ENCODE measurements at places on chromosomes 4 and X.

DNA sequence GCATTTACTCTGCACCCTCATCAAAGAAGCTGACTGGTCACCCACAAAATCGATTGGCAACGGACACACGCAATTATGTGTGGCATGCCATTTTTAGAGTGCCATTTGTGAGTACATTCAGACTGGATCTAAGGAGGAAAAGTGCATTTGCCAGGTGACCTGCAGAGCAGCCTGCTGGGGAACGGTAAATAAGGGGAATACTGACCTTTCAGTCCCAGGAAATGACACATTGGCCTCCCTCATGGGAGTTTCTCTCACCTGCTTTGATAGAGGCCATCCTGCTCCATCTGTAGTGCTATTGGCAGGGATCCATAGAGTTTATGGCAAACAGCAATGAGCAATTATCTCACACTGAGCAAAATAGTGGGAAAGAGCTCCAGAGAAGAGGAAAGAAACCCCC lies 127.8 kb downstream of the DDX53 start:
- no peak for DNase-seq

- DNase-seq: no peak
Measured at GRCh38 chr4:179128299-179128698, 1686.1 kb upstream of the AGA start.

DNA sequence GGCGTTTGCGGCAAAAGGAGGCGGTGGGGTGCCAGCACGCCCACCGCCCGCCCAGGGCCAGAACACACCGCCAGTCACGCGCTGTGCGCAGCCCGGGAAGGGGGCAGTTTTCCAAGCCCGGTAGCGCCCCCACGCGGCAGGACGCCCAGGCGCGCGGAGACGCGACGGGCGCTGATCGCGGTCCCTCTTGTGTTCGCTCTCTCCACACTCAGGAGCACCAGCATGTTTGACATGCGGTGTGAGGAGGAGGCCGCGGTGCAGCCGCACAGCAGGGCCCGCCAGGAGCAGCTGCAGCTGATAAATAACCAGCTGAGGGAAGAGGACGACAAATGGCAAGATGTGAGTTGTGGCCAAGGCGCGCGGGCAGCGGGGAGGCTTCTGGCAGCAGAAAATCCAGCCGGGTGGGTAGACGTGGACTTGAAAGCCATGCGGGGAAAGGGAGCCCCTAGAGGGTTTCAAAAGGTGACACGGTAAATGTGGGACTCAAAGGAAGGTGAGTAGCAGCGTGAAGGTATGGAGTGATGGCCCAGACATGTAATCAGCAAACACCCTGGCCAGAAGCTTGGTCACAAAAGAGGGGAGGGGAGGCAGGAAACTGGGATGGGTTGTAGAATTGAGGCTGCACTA lies 104.1 kb downstream of the PHOX2B start:
- DNase-seq: peak; percentile 75

- no peak for DNase-seq
Measured at GRCh38 chr4:160182727-160183126, 1079.8 kb downstream of the RAPGEF2 start.

- DNase-seq: no peak
Measured at GRCh38 chr4:14177987-14178386, 550.5 kb upstream of the BOD1L1 start.

GRCh38 chr4:74083546-74083945 lies 15.4 kb downstream of the CXCL2 start:
- DNase-seq: no peak

- DNase-seq: no peak
Measured at GRCh38 chr4:184792334-184792733, 33.4 kb downstream of the ACSL1 start.

DNA sequence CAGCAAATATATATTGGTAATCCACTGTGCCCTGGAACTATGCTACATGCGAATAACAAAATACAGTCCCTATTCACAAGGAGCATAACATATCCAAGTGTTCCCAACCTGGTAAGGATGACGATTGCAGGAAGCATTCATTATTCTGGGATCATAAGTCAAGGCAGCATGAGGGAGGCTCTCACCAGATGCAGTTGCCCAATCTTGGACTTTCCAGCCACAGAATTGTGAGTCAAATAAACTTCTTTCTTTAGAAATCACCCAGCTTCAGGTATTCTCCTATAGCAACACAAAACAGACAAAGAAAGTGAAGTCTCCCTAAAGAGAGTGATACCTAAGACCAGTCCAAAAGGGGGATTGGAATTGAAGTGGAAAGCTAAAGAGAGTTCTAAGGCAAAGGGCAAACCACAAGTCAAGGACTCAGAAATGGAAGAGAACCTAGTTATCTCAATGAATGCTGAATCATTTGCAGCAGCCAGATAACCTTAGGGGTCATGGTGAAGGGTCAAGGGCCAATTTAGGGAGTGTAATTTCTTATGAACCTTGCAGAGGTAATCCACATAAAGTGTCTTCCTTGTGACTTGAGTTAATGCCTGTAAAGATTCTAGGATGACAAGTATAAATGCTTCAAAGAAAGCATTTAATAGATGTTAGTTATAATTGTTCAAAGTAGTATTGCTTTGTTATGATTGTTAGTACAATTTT lies 103.1 kb upstream of the PCDH7 start:
- no peak for DNase-seq

- DNase-seq: peak; percentile 77
Measured at GRCh38 chrX:119654112-119654531, 38.8 kb downstream of the SEPTIN6 start.

- no peak for DNase-seq
Measured at GRCh38 chr4:3813151-3814052, 47.2 kb downstream of the ADRA2C start.

DNA sequence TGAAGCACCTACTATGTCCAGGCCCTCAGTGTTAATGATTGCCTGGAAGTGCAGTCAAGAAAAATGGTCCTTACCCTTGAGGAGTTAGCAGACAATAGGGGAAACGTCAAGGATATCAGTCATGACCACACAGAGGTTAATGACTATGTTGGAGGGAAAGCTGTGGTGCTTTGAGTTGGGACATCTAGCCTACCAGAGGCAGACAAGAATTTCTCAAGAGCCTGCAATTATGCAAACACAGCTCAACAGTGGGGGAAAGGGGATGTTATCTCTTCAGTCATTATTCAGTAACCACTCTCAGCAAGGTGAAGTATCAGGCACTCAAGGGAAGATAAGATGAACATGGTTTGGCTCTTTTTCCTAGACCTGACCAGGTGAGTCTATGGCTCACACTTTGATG lies 7.0 kb upstream of the FGFBP1 start:
- no peak for DNase-seq

GRCh38 chrX:128818690-128819089 lies 704.6 kb downstream of the SMARCA1 start:
- no peak for DNase-seq

- DNase-seq: no peak
Measured at GRCh38 chr4:38745881-38746280, 36.9 kb downstream of the TLR10 start.

GRCh38 chrX:54213603-54214002 lies 30.5 kb upstream of the FAM120C start:
- DNase-seq: no peak

DNA sequence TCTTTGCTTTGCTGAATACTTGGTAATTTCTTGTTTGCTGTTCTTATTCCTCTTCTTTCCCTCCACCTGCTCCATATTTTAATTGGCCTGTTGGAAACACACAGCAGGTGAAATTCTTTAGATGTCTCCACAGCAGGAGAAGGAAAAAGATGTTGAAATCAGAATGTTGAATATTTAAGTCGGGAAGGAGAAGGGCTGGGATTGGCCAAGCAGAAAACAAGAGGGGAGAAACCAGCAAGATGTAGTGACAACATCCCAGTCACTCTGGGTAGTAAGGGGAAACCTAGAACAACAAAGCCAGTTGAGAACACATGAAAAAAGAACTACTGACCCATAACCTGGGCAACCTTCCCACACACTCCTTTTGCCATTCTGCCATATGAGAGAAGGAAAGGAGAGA lies 37.3 kb upstream of the STAG2 start:
- DNase-seq: no peak

DNA sequence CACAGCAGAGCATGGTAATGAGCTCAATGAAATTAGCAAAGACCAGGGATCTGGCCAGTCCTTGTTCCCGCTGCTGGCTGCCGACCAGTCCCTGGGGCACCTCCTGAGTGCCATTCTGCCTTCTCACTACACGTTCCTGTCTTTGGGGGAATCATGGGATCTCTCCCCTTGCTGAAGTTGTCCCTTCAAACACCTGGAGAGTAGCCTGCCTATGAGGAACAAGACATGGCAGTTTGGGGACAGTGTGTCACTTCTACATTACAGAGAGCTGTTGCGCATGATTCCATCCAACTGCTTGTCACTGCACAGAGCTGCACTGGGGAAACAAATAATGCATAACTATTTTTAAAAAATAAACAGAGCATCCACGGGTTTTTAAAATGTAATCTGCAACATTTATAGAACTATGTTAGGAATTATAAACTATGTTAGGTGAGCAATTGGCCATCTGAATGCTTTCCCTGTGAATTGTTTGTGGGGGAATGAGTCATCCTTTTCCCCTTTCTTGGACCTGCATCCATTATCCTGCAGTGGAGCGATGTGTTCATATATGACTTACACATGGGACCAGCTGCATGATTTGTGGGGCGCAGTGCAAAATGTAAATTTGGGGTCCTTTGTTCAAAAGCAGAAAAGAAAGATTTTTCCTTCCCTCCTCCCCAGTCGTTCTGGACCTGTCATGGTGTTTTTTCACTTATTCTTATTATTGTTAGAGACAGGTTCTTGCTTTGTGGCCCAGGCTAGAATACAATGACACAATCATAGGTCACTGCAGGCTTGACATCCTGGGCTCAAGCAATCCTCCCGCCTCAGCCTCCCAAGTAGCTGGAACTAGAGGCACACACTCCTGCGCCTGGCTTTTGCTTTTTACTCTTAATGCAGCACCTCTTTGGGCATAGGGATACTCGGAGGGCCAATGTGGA lies 115.0 kb upstream of the TBL1X start:
- DNase-seq: no peak

DNA sequence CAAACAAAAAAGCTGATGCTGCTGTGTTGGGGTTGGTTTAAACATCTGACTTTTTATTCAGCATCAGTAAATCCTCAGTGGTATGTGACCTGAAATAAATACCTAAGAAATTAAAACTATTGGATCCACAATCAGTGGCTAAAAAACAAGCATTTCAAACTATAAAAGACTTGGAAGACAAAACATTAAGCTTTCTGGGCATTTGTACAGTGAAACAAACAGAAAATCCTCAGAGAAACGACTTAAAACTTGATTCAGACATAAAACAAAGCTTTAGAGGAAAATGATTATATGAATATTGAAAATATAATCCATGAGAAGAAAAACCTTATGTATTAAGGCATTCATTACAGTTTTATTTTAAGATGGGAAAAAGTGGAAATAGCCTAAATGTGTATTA lies 213.3 kb upstream of the INTU start:
- no peak for DNase-seq

GRCh38 chr4:104235967-104236366 lies 258.7 kb downstream of the CXXC4 start:
- DNase-seq: no peak

- DNase-seq: no peak
Measured at GRCh38 chr4:138035781-138036258, 206.3 kb downstream of the SLC7A11 start.

- DNase-seq: no peak
Measured at GRCh38 chrX:49792376-49792775, 36.7 kb upstream of the PAGE4 start.

DNA sequence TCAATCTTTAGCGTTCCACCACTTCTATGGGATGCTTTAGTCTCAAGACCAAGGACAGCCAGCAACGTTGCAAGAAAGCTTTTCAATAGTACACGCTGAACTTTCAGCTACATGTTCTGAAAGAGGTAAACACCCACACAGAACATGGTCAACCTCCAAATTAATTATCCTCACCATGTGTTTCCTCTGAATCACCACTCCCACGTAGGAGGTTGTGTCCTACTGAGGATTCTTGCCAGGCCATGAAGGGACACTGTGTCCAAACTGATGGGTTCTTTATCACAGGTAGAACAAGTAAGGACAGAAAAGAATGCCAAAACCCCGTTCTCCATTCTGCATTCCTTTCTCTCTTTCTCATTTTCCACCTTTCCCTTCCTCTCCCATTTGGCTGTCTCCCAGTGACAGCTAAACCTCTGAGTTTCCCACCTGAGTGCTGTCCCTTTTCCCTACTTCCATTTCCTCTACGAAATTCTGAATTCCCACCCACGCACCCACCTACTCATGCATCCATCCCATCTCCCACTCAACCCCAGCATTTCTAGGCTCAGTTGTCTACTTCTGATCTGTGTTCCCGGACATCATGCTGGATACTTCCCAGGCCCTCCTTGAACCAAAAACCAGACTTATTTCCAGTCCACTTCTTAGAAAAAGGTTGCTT lies 29.0 kb upstream of the GPM6B start:
- no peak for DNase-seq

DNA sequence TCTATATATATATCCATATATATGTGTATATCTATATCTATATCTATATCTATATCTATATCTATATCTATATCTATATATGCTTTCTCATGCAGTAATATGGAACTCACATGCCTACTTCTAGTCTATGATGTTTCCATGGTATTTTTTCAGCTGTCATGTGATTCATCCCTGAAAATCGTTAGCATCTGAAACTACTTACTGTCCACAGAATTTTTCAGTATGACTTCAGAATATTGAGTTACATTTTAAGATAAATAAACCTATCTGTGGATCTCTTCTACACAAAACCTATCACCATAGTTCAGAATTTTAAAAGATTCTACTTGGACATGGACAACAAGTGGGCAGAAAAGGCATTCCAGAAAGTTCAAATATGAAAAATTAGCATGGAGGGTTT lies 855.1 kb upstream of the INTU start:
- no peak for DNase-seq

- no peak for DNase-seq
Measured at GRCh38 chr4:13966231-13967195, 339.0 kb upstream of the BOD1L1 start.

- DNase-seq: peak; percentile 35
Measured at GRCh38 chr4:6349896-6350603, 80.4 kb downstream of the WFS1 start.

- DNase-seq: no peak
Measured at GRCh38 chrX:24153178-24153795, 3.8 kb downstream of the ZFX start.

DNA sequence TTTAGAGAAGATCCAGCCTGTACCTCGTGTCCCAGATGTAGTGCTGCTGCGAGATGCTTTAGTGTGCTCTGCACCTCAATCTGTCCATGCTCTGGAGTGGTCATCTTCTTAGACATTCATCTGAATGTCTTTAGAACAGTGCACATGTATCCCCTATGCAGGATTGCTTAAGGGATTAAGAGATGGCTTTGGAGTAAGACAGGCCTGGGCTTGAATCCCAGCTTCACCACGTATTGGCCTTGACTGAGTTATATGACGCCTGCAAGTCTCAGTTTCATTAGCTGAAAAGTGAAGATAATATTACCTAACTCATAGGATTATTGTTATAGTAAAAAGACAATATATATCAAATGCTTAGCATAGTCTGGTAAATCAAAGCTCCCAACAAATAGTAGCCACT lies 98.3 kb downstream of the NFKB1 start:
- no peak for DNase-seq

DNA sequence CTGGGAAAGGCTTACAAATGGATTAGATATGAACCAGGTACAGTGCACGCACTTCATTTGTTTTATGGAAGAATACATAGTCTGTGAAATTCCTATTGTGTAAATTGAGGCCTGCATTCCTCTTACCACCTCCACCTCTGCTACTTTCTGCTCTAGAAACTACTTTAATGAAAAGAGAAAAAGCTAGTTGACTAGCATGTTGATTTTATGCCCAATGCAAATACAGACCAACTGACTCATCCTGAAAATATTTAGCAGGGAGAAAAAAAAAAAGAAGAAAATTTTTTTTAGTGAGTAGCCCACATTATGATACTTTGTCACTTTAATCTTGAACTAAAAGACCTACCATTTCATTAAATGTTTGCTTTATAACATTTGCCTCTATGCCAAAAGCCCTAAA lies 41.2 kb downstream of the DCLK2 start:
- DNase-seq: no peak

All from hindlimb muscle (tissue), 1 donor.